ENCODE measurements at places on chromosomes 1 and 21.

- DNase-seq: no peak
These were observed 8.8 kb downstream of the CCDC24 start for GRCh38 chr1:44000122-44000665.

GRCh38 chr1:87144316-87144895 lies 184.3 kb upstream of the LMO4 start:
- no peak for DNase-seq

- DNase-seq: no peak
These were observed 144.1 kb upstream of the CTTNBP2NL start for GRCh38 chr1:112251766-112252506.

DNA sequence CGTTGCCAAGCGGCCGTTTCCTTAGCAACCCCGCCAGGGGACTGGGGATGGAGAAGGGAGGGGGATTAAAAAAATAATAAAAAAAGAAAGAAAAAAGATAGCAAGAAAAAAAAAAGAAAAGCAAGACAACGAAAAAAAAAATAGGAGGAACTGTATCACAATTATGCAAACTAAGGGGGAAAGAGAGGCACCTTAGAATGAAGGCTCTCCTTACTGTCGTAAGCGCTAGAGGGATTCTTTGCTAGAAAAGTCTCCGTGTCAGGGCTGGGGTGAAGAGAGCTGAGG lies 625 bp upstream of the NEGR1 start:
- no peak for DNase-seq

- no peak for DNase-seq
These were observed 66.3 kb downstream of the SPATA46 start for GRCh38 chr1:162310337-162310736.

DNA sequence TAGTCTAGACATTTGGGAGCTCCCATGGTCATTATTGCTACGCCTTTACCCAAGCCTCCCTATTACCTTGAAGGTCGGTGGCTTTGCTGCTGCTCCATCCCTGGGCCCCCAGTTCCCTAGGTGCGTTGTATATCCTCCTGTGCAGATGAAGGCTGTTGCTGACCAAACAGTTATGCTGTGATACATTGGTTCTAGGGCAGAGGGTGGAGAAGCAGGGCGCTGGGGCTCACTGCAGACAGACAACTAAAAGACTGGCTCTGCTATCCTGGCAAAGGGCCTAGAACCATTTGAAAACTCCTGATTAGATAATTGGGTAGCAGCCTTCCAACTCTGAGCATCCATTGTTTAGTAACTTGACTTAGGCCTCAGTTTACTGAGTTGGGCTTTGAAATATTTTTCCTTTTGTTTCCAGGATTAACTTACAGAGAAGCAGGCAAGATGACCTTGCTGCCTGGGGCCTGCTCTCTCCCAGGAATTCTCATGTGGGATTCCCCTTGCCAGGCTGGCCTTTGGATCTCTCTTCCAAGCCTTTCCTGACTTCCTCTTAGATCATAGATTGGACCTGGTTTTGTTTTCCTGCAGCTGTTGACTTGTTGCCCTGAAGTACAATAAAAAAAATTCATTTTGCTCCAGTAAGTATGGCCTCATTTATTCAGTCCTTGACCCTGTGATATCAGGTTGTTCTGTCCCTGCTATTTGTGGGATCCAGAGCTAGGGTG lies 15.5 kb downstream of the CHI3L2 start:
- DNase-seq: no peak

- DNase-seq: no peak
These were observed 83.5 kb upstream of the ZNF281 start for GRCh38 chr1:200493344-200493743.

Measured in NCI-H1417 (cell line).